ENCODE measurements at places on chromosomes 2 and 18.

- no peak for DNase-seq
These were observed 170.9 kb downstream of the LRP1B start for GRCh38 chr2:141959941-141960340.

- no peak for DNase-seq
These were observed 136.1 kb upstream of the CCDC150 start for GRCh38 chr2:196503398-196503797.

GRCh38 chr18:21218862-21219261 lies 23.2 kb upstream of the GREB1L start:
- DNase-seq, result no peak

DNA sequence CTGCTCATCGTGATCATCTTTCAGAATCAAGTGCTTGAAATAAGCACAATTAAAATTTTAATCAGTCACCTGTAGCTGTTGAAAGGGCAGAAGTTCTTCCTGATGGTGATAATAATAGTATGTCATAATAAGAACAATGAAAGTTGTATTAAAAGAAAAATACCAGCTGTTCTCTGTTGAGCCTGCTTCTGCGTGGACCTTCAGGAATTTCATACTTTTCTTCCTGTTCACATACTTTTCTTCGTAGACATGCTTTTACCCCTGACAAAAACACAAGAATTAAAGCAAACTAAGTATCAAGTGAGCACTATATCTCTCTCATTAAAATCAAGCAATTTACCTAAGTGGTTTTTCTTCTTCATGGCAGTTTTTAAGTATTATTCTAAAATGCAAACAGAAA lies 79.2 kb downstream of the BARD1 start:
- DNase-seq, result no peak

DNA sequence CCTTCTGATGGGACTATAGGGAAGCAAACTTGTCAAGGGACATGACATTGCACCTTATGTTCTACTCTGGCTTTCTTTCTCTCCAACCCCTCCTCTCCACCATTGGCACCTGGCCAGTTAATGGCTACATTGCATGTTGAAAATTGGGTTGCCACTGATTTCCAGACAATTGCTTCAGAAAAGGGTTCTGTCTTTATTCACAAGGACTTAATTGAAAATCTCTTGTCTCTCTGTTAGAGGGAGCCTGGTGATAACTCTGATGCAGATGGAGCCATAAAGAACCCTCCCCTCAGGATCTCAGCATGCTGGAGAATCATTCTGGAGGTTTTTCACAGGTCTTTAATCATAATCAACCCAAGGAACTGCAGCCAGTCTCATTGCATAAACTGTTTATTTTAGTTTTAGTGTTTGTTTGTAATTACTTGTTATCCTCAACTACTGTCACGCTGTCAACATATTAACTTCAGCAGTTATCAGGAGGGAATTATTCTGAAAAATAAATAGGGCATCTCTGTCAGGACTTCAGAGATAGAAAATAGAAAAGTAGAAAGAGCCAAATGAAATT lies 316.8 kb downstream of the RIT2 start:
- peak; percentile 31 for DNase-seq

GRCh38 chr2:217705461-217705860 lies 297.3 kb downstream of the TNS1 start:
- DNase-seq, result no peak

DNA sequence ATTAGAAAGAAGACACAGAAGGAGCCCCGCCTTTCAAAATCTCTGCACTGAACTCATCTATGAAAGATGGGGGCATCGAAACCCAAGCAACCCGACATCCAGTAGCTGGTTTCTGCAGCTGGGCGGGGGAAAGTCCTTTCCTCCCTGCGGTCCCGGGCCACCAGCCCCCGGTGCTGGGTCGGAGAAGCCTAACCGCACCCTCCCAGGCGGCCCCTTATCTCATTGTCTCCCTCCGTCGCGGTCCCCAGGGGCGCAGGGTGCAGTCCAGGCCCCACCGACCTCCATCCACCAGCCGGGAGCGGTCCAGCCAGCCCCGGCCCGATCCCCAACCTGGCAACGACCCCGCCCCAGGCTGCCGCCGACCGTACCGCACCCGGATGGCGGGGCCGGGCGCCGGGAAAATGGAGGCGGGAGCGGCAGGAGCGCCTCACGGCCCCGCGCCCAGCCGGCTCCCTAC lies 452 bp downstream of the RAPH1 start:
- DNase-seq, result no peak

DNA sequence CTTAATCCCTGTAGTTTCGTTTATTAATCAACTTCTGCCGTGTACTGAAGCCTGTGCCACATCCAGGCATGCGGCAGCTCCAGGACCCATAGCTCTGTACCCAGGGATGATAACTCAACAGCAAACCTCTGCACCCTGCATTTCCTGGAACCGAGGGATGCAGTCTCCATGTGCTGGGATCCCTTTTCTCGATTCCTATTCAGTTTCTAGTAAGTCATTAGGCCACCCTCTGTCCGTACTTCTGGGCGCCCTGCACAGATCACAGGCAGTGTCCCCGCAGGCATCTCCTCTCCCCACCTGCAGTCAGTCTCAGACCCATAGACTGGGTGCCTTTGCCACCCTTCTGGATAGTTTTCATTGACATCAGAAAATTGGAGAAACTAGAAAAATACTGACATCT lies 18.8 kb downstream of the TMEM18 start:
- no peak for DNase-seq

DNA sequence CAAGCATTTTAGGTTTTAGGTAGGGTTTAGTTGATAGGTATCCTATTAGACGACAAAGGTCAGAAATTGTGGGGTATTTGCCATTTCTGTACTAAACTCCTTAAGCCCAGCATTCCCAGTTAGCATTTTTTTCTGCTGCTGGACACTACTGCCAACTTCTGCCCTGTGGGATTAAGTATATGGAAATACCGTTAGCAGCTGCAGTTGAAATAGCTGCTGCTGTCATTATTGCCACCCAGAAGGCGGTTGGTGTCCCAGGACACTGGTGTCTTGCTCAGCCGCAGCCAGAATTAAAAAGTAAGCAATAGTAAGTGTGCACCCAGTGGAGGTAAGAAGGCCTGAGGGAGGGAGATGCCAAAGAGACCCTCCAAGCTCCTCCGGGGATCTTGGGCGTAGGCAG lies 1.9 kb upstream of the UXS1 start:
- no peak for DNase-seq
